Activated CD4-positive, alpha-beta T cell treated with anti-CD3 and anti-CD28 coated beads, Interleukin-2, amount 10 ng/mL, durations not matched to agents 24 days and 14 days (primary cell): ENCODE measurements at places on chromosomes 5 and 9. TPM values are rescaled to one million over a fixed set of nuclear protein-coding genes. Genes with fewer than 3 reads are reported as not detected.

- DNase-seq, result no peak
Observed at GRCh38 chr5:51678330-51678729, 295.1 kb downstream of the ISL1 start.

GRCh38 chr5:78971998-78972397 is 13.1 kb downstream of the ARSB start:
- DNase-seq, result no peak

IL9 gene
- total RNA-seq, result 0.75 TPM in 1 of 2 replicates, not detected in the other

MYORG gene
- 1.4 TPM in 2 replicates for total RNA-seq

SPINK4 gene
- total RNA-seq, result not detected in 2 replicates
